Astrocyte of the cerebellum (primary cell): ENCODE measurements at places on chromosomes 3 and 15.

DNA sequence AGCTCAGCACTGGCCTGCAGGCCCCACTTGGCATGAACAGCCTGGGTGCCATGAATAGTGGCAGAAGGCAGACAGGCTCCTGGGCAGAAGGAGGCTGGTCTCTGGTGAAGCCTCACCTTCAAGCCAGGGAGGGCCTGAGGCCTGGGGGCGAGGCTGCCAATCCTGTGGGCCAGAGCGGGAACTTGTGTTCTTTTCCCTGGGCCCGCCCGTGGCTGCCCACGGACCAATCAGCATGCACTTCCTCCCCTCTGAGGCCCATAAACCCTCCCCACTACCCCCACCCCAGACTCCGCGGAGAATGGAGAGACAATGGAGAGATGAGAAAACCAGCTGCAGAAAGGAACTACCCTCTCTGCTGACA, 283.8 kb upstream of the ROBO1 start:
- DNase-seq, result no peak

- DNase-seq, result no peak
Measured at GRCh38 chr3:160472344-160472743, 22.8 kb upstream of the TRIM59 start.

DNA sequence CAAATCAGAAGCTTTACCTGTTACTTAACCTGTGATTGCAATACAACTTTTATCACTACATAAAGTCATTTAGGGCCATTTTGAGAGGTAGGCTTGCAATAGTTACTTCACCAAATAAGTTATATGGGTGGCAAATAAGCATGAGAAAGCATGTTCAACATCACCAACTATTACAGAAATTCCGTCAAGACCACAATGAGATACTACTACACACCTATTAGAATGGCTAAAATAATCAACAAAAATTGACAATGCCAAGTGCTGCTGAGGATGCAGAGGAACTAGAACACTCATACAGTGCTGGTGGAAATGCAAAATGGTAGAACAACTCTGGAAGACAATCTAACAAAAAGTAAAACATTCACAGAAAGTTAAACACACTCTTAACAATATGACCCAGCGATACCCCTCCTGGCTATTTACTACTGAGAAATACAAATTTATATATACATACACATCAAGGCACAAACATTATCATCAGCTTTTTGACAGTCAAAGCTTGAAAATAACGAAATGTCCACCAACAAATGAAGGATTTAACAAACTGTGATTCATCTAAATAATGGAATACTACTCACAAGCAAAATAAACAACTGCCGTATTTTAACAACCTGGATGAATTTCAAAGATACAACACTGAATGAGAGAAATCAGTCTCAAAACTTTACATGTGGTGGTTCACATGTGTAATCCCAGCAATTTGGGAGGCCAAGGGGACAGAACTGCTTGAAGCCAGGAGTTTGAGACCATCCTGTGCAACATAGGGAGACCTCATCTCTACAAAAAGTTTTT, 82.9 kb downstream of the MYO9A start:
- no peak for DNase-seq

DNA sequence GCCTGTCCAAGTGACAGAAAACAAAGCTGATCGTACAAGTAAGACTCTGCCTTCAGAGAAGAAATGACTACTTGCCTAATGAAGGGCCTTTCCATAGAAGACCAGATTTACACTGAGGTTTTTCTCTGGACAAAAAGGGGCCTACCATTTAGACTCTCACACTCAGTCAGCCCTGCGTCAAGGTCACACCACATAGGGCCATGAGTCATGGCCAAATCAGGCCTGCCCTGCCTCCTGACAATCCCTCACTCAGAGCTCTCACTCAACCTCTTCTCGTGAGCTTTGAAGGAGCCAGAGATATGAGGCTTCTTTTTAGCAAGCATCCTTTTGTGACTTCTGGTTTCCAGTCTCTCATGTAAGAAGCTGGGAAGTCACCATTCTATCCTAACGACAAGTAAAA, 68.1 kb upstream of the NMNAT3 start:
- peak; percentile 23 for DNase-seq

DNA sequence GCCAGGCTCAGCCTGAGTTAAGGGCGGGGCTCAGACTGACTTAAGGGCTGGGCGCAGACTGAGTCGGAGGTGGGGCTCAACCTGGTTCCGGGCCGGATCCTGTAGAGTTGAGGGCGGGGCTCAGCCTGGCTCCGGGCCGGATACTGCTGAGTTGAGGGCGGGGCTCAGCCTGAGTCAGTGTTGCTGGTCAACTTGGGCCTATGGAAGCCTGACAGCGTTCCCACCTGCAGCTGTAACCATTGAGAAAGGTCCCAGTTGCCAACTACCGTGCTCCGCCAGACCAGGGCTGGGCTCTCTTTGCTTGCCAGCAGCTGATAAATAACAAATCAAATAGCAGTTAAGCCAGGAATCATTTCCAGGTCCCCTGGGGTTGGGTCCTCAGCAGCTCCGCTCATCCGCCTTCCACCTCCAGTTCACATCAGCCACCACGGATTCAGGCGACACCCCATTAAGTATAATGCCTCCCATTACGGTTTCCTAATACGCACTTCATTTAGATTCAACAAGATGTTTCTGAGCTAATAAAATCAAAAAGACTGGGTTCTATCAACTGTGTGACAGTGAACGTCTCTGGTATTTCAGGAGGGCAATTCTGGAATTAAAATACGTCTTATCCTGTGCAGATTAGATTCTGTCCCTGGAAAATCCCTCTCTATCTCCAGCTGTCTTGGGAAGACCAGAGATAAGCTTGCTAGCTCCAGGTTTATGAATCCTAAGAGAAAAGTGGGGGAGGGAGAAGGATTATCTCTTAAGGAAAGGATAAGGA, 7.3 kb downstream of the GRIP2 start:
- no peak for DNase-seq

GRCh38 chr15:91670108-91670507, 183.4 kb upstream of the SLCO3A1 start:
- DNase-seq, result no peak

- DNase-seq, result no peak
Measured at GRCh38 chr15:85276921-85277320, 103.5 kb upstream of the AKAP13 start.

DNA sequence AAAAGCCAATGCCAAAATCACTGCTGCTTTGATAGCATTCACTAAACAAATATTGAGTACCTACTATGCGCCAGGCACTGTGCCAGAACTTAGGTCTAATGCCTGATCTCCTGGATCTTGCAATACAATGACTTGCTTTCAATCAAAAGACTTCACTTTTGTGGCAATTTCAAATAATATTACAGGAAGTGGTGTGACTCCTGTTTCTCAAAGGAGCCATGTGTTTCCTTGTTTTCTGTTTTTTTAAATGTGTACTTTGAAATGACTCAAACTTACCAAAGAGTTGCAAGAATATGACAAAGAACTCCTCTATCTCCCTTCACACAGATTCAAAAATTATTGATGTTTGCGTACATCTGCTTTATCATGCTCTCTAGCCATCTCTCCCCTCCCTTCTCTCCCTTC, 18.3 kb downstream of the OSBPL10 start:
- DNase-seq, result no peak

DNA sequence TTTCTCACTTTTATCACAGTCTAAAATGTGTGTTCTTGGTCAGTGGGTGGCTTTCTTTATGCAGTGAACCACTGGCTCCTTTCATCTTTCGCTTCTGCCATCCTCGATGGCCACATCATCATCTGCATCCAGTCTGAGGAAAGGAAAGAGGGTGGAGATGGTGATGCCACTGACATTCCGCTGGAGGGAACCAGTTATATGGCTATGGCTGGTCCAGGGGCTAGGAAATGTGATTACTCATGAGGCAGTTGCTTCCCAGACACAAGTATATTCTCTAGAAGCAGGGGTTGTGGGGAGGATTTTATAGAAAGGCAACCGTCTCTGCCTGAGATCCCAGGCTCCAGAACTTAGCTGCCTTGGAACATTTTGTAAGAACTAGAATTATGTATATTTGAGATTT, 246.7 kb upstream of the AZI2 start:
- no peak for DNase-seq

- DNase-seq, result no peak
Measured at GRCh38 chr3:121992601-121993560, 29.2 kb downstream of the ILDR1 start.

GRCh38 chr3:37586280-37586679, 275.4 kb upstream of the CTDSPL start:
- no peak for DNase-seq
